ENCODE measurements at places on chromosomes 3 and 15.

- DNase-seq: no peak
Measured at GRCh38 chr15:92682741-92683510, 27.4 kb upstream of the FAM174B start.

DNA sequence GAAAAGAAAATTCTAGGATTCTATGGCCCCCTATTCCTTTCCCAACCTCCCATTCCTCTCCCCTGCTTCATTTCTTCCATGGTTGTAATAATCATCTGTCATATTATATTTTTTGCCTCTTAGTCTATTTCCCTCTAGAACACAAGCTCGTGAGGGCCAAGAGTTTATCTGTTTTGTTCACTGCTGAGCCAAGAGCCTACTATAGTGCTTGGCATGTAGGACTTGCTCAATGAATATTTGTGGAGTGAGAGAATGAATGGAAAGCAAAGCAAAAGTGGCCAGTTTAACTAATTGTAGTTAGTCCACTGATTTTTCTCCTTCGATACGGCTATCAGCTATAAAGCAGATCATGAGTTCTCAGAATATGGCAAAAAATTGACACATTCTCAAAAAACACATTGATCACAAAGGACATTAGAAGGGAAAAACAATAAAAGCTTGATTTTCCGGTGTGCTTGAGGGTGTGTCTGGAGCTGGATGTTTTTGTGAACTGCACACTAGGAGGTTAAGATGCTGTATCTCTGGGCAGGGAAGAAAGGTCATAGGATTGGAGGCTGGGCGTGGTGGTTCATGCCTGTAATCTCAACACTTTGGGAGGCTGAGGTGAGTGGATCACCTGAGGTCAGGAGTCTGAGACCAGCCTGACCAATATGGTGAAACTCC is 25.0 kb upstream of the CTSH start:
- no peak for DNase-seq

- DNase-seq: no peak
Measured at GRCh38 chr3:182414586-182414985, 378.7 kb upstream of the ATP11B start.

GRCh38 chr3:177569875-177570657 is 372.8 kb upstream of the TBL1XR1 start:
- DNase-seq: peak; percentile 31
